ENCODE measurements at places on chromosomes 7 and 10. TPM values are rescaled to one million over a fixed set of nuclear protein-coding genes. Genes with fewer than 3 reads are reported as not detected.

Gene LMTK2
- total RNA-seq: 25.8 TPM

Gene CHST15
- 30.9 TPM for total RNA-seq

DNA sequence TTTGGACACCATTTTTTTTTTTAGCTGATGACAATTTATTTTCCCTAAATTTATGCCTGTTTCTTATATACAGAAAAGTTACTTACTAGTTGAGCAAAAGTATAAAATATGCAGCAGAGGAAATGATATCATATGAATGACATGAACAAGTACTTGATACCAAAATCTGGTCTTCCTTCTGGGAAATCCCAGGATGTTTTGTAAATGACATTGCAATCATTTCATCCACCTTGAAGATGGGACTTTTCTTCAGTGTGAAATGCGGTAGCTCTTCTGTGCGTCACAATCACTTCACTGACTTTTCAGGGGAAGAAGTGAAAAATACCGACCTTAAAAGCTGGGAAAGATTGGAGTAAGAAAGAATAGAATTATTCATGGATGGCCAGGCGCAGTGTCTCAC lies 23.8 kb downstream of the C1QL3 start:
- no peak for DNase-seq

GRCh38 chr7:47480576-47481538 lies 101.1 kb downstream of the TNS3 start:
- DNase-seq: no peak

DNA sequence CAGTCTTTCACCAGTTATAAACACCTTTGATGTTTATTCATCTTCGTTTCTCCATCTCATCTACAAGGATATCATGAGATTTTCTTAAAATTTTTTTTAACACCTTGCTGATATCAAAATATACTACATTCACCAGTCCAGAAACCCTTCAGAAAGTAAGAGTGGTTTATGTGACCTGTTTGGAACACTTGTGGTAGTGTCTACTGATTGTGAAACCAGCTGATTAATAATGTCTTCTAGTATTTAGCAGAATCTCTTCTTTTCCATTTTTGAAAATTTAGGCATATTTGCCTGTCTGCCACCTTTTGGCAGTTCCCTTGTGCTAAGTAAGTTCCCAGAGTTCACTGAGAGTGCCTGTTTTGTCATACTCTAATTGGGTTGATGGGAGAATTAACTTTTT lies 18.5 kb downstream of the DLD start:
- DNase-seq: no peak
